ENCODE measurements at places on chromosomes 12 and 14.
A peak's percentile ranks its signal among the peaks of the same experiment; 100 is the strongest.

- peak; percentile 13 for DNase-seq
Measured at GRCh38 chr12:8594072-8594471, 18.6 kb downstream of the AICDA start.

DNA sequence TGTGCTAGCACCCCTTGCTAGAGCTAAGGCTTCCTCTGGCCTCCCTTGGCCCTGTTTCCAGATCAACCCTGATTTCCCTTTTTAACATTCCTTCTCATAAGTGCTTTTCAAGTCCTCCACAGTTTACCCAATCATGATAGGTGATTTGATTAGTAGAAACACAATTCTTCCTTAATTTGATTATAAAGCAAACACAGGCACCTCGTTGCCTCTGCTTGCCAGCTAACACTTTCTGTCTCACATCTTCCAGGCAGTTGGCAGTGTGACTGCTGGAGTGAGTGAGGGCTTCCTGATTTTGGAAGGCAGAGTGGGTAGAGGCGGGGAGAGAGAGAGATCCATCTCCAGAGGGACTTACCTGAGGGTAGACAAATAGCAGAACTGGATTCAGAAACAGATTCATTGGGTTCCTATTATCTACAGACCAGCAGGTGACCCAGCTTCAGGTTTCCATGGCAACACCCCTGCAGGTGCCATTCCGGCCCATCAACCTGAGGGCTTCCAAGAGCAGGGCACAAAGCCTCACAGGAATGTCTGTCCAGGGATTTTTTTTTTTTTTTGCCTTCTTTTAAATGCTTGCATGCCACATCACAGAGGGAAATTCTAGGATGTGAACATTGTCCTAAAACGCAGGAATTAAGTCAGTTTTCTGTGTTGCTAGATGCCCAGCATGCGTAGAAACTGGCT, 77.7 kb downstream of the PLXNC1 start:
- peak; percentile 52 for DNase-seq

DNA sequence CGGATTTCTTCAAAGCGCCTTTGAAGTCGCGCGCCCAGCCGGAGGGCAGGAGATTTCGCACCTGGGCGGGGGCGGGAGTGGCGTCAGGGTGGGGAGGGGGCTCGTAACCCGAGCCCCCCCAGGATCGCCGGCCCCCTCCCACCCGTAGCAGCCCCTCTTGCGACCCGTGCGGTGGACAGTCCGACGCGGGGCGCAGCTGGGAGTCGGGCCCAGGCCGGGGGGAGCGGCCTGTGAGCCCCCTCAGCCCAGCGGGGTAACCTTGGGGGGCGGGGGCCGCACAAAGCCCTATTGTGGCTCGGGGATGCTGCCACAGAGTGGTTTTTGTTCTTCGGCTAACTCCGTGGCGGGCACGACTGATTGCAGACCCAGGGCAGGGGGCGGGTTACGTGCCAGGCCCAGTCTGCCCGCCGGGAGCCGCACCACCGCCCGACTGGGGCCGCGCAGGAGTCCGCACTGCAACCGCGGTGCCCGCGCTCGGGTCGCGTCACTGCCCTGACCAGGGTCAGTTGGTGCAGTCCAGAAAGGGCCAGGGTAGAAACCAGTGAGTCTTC, 4.2 kb upstream of the AAAS start:
- peak; percentile 58 for DNase-seq

DNA sequence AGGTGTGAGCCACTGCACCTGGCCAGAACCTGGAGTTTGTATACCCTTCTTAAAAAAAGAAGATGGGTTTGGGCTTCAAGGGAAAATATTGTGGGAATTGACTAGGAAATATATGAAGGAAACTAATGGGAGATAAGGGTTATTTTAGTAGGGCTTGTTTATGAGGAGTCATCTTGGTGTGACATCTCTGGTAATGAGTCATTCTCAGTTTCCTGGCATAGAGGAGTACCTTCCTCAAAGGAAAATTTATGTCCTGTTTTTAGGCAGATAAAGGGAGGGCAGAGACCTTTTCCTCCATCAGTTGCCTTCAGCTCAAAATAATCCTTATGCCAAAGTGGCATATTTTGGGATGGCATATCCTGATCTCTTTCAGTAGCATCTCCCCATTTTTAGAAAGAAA, 30.6 kb upstream of the NFKBIA start:
- no peak for DNase-seq

GRCh38 chr14:97387252-97387874, 590.2 kb downstream of the VRK1 start:
- no peak for DNase-seq

DNA sequence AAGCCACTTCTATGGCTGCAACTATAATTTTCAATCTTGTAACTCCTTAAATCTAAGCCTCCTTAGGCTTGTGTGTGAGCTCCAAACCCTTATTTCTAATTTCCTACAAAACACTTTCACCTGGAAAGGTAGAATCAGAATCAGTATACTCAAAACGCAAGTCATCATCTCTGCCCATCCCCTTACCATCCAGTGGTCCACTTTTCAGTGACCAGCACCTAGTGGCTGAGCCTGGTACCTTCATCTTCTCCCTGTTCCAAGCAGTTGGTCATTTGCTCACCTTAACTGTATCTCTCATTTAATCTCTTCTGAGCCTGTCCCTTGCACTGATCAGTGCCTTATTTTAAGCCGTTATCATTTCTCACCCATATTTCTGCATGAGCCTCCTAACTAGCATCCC, 107.9 kb downstream of the PPM1H start:
- DNase-seq = no peak

GRCh38 chr12:27198036-27198435, 46.0 kb upstream of the STK38L start:
- no peak for DNase-seq

GRCh38 chr12:55019784-55020183, at the start of gene NEUROD4:
NEUROD4 (plus strand) TSS chr12:55019974; CDS start chr12:55026440, 6,466 bp downstream.
- no peak for DNase-seq

DNA sequence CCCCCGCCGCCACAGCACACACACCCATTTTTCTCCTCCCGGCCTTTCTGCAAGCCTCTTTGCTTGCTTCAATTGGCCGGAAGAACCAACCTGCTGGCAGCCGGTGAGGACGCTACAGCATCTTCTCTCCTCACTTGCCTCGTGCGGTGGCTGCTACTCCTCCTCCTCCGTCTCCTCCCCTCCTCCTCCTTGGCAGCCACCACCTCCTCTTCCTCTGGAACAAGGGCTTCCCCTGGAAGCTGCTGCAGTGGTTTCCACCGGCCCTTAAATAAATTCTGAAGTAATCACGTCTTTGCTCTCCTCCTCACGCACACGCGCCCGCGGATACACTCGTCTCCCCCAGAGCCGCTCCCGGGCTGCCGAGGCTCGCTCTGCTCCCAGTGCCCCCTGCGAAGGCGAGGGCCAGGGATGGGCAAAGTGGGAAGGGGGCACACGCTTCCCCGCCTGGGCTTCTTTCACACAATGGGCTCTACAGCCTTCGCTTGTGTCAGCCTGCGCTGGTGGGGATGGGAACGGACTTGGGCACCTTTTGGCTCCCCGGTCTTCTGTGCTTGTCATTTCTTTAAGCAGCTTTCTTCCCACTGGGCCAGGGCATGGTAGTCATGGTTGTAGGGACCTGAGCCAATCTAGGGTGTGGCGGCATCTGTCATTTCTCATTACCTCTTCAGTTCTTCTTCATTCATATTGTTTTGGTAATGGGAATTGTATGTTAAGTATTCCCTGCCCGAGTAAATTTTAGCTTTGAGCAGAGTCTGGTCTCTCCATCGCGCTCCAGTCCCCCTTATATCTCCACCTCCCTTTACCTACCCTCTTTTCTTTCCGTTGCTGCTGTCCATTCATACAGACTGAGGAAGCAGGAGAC, at the start of gene PPFIA2:
PPFIA2 (minus strand) TSS at position 161 of the 862 bp plus-strand sequence.
- peak; percentile 90 for DNase-seq

DNA sequence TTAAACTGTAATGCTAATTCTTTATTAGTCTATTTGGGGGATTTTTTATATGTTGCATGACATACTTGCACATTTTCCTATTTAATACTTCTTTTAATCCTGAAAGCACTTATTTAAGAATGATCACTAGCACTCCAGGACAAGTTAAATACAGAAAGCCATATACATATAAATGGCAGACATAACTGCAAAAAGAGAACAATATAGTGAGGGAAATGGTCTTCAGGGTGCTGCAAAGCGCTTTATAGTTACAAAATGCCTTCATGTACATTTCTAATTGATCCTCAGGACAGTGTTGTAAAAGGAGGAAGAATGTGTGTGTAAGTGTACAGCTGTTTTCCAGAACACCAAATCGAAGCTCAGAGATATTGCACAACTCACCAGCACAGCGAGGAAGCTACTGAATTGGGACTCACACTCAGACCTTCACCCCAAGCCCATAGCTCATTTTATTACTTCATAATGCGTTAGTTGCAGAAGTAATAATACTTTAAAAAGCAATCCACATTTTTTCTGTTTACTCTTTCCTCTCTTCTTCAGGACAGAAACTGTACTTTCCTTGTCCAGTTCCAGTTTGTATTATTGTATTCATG, 428.2 kb downstream of the RAD51B start:
- DNase-seq = no peak

DNA sequence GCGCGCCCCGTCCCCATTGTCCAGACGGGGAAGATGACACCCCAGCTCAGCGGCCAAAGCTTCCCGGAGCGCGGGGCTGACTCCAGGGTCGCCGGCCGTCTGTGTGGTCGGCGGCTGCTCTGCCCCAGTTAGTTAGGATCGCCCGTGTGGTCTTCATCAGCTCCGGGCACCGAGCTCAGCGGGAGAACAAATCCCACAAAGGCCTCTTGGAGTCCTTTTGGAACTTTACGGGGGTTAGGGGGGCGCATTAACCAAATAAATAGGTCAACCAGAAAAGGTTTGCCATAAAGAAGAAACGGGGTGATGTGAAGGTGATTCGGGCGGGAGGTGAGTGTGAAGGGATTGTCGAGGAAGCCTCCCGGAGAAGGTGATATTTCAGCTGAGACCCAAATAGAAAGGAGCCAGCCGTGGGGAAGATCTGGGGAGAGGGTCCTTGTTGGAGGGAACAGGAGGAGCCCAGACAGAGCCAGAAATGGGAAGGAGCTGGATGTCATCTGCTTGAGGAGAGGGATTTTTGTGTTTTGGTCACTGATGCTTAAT, 697 bp downstream of the ATP6V0A2 start:
- DNase-seq = no peak

GRCh38 chr14:22493753-22494152, 95.3 kb downstream of the DAD1 start:
- no peak for DNase-seq

- no peak for DNase-seq
Measured at GRCh38 chr12:74456431-74456830, 81.2 kb upstream of the ATXN7L3B start.

- no peak for DNase-seq
Measured at GRCh38 chr12:12671850-12672660, 23.9 kb downstream of the GPR19 start.

- no peak for DNase-seq
Measured at GRCh38 chr14:53999061-53999488, 42.5 kb upstream of the BMP4 start.

DNA sequence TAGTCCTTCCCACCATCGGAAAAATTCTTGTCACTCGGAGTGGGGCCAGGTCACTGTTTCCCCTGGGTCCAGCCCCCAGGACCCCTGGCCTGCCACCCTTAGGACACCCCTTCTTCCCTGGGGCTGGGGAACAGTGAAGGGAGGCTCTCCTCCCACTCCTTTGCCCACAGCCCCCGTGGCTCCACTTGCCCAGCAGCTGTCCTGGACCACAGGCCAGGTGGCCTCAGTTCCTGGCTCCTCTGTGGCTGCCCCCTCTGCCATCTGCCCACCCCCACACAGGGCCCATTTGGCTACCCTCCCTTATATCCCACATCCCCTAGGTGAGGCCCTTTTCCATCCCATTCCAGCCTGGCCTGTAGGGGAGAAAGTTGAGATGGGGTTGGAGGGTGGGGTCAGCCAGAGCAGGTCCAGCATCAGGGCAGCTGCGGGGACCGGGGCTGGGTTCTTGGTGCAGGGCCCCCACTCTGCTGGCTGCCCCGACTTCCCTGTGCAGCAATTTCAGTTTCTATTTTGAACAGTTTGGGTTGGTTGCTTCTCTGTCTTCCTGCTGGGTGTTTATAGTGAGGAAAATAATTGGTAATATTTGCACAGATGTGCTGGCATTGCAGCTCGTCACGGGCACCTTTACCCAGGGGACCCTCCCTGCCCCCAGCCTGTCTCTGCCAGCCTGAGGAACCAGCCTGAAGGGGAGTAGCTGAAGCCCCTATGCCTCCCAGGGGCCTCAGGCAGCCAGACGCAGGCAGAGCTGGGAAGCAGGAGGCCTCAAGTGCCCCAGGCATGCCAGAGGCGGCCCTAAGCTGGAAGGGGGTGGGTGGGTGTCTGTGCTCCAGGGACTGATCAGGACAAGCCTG, 23.4 kb downstream of the SYNDIG1L start:
- DNase-seq = no peak

- DNase-seq = no peak
Measured at GRCh38 chr12:14577344-14577743, 9.7 kb upstream of the PLBD1 start.

- DNase-seq = no peak
Measured at GRCh38 chr14:65354715-65355114, 57.8 kb upstream of the FUT8 start.

DNA sequence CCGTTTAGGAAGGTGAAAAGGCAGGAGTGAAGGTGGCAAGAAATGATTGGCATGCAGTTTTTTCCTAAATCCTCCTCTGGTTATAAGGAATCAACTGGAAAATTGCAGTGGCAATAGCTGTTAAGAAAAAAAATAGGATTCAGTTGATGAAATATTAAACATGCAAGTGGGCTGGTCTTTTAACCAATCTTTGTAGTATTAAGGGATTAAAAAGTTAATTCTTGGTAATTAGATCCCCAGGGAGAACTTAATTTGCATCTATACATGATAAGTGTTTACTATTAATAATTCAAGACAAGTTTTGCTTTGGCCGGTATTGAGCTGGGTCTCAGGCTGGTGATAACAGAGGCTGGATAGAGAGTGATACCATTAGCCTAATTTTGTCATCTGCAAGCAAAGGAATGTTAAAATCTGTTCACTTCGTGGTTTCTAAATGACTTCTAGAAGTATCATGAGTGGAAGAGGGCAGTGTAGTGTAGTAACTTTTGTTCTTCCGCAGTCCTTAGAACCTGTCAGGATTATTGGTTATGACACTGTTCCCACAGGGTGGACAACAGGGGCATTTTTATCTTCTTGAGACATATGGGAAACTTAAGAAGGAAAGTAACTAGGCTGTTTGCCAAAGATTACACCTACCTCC, 118.5 kb downstream of the PRKCH start:
- DNase-seq = no peak

GRCh38 chr12:114626-115211, 48.2 kb downstream of the IQSEC3 start:
- DNase-seq = no peak

DNA sequence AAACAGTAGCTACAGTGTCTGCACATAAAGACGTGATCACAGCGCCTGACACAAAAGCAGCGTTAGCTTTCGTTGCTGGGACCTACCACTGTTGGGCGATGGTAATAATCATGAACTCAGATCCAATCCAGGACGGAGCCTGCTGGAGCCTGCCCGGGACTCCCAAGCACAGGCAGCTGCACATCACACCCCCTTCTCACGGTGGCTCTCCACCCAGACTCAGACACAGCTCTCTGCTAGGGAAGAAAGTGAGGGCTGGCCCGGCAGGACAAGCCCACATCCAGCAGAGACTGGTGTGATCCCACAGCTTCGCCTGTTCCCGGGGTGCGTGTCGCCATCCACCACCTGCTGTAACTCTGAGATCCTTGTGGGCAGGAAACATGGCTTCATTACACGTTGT, 49.9 kb upstream of the FOXN3 start:
- DNase-seq = no peak

- DNase-seq = no peak
Measured at GRCh38 chr12:88453323-88453722, 126.9 kb downstream of the KITLG start.

- no peak for DNase-seq
Measured at GRCh38 chr12:97046901-97047300, 139.8 kb downstream of the NEDD1 start.

Measured in NCI-H146 (cell line).